Stimulated activated CD8-positive, alpha-beta memory T cell treated with anti-CD3 and anti-CD28 coated beads, Interleukin-7, amount 100 ng/mL, for 1 hour (primary cell): ENCODE measurements at places on chromosomes 3 and 15.

DNA sequence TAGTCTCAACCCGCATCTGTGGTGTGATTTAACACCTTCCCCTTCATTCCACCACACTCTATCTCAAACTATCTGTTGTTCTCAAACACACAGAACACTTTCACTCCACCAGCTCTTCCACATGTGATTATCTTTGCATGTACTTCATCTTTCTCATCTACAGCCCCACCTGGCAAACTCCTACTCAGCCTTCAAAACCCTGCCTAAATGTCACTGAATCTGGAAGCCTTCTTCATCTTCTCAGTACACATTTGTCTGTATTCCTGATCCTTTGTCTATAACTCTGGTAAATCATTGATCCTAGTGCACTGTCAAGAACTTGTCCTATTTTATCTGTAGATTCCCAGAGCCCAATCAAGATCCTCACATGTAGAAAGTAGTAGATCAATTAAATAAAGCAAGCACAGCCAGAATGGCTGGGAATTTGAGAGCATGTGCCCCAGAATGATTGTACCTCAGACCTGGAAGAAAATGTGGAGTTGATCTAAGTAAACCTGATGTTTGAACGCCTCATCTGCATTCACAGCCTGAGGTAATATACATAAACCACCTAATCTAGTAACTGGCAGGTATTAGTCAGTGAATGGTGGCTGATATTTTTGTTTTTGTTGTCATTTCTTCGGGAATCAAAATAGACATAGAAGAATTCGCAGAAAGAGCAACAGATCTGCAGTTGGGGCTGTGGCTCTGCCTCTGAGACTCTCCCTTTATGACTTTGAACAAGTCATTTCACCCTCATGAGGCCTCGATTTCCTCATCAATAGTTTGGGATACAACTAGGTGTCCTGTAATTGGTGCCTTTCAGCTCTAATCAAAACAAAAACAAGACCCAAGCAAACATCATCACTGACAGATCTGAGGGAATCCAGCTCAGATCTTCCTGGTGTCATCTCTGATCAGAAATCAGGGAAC is 28.0 kb upstream of the MAGEF1 start:
- no peak for DNase-seq

GRCh38 chr3:178233371-178234071 is 302.7 kb upstream of the KCNMB2 start:
- no peak for DNase-seq

- DNase-seq, result no peak
Measured at GRCh38 chr3:104916971-104917370, 449.7 kb upstream of the ALCAM start.

- no peak for DNase-seq
Measured at GRCh38 chr15:83477172-83477807, 30.1 kb downstream of the SH3GL3 start.

DNA sequence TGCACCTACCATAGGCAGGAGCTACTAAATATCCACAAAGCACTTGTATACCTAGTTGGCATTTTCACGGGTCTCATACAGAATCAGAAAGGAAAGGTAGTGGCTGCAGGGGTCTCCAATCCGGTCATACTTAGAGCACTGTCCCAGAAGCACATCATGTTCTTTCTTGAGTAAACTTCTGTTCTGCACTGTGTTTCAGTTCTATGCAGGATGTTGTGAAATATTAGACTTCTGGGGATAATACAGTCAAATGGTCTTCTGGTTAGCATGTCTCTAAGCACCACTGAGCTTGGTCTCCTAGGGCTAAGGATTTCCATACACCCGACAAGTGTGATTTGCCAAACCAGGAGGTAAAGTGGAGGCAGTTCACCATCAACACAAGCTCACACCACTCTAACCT is 27.9 kb downstream of the MINDY4B start:
- DNase-seq, result no peak

DNA sequence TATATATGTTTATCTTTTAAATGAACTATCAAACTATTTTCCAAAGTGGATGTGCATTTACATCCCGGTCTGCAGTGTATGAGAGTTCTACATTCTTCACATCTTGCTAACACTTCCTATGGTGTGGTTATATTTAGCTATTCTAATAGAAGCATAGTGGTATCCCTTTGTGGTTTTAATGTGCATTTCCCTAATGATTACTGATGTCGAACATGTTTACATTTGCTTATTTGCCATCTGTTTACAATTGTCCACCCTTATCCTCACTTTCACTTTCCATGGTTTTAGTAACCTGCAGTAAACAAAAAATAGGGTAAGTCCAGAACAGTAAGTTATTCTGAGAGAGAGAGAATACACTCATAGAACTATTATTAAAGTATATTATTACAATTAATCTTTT is 360.5 kb upstream of the NAALADL2 start:
- DNase-seq, result no peak

DNA sequence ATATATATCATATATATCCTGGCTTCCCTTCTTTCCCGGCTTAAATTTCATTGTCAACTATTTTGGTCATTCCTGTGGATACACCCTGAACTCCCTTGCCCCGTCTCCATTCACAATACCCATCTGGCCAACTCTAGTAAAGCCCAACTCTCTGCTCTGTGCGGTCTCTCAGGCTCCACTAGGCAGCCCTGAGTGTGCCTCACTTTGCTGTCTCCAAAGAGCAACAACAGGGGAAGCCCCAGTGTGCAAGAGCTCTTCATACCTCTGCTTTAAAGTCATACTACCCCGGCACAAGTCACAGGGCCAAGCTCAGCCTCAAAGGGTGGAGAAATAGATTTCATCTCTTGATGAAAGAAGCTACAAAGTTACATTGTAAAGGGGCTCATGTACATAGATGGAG is 18.9 kb upstream of the FEM1B start:
- no peak for DNase-seq

GRCh38 chr3:149366031-149366430 is 11.4 kb downstream of the TM4SF1 start:
- no peak for DNase-seq

DNA sequence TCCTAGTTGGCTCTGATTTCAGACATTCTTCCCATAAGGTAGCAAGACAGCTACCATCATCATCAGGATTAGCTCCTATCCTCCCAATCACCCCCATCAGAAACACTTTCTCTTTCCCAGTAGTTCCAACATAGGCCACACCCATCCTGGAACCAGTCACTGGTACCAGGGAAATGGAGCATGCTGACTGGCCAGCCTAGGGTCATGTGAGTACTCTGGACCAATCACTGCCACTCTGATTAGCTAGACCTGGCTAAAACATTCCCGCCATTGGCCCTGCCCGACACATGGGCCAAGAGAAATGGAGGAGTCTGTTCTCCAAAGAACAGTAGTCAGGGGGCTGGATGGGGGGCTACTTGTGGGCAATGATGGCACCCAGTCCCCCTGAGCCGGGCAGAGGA is 12.4 kb downstream of the EFCC1 start:
- DNase-seq, result no peak

GRCh38 chr15:60898896-60899295 is 330.2 kb downstream of the RORA start:
- no peak for DNase-seq

DNA sequence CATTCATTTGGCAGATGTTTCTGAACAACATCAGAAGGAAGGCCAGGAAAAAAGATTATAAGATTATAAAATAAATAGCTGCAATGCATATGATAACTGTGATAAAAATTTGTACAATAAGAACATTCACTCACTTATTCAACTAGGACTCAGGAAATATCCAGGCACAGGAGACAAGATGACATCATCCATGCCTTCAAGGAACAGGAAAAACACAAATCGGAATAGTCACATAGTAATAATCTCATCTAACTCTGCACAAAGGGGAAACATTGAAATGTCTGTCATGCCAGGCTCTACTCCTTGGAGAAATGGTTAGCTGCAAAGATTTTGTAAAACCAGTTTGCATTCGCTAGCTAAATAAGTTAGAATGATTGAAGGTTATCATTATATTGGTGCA is 233.5 kb upstream of the AGTR1 start:
- DNase-seq, result no peak

GRCh38 chr3:185983495-185984141 is 45.8 kb upstream of the TRA2B start:
- DNase-seq, result peak; percentile 27

DNA sequence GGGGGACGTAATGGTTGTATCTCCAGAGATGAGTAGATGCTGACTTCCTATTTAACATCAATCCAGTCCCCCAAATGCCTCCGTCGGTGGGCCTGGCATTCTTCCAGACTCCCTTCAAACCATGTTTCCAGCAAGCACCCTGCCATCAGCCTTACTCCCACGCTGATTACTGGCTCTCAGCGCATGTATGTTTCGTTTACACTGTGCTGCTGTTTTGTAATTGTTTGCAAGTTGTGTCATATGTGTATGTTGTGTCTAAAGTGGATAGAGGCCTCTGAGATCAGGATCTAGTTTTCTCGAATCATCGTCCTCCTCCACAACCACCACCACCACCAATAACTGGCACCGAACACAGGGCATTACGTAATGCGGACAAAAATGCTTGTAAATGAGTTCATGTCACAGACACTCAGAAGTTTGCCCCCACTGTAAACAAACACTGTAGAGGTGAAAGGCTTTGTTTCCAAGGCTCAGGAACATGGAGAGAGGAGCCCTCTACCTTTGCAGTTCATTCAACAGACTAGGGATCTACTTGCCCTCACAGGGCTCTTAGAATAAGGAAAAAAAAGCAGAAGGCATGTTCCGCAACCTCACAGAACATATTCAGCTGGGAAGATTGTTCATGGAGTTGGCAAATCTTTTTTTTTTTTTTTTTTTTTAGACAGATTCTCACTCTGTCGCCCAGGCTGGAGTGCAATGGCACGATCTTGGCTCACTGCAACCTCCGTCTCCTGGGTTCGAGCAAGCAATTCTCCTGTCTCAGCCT is 46.1 kb upstream of the SEMA4B start:
- no peak for DNase-seq

DNA sequence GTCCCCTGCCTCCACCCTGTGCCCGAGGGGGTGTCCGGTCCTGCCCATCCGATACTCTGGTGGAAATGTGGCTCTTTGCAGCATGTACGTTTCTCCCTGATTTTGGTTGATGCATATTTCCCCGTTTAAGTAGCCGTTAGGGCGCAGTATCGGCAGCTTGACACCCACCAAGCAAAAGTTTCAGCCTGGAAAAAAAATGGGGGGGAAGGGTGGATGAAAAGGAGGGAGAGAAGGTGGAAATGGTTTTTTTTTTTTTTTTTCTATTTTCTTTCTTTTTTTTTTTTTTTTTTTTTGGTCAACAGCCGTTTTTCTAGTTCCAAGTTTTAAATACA is 1.3 kb downstream of the RAP2B start:
- DNase-seq, result no peak

DNA sequence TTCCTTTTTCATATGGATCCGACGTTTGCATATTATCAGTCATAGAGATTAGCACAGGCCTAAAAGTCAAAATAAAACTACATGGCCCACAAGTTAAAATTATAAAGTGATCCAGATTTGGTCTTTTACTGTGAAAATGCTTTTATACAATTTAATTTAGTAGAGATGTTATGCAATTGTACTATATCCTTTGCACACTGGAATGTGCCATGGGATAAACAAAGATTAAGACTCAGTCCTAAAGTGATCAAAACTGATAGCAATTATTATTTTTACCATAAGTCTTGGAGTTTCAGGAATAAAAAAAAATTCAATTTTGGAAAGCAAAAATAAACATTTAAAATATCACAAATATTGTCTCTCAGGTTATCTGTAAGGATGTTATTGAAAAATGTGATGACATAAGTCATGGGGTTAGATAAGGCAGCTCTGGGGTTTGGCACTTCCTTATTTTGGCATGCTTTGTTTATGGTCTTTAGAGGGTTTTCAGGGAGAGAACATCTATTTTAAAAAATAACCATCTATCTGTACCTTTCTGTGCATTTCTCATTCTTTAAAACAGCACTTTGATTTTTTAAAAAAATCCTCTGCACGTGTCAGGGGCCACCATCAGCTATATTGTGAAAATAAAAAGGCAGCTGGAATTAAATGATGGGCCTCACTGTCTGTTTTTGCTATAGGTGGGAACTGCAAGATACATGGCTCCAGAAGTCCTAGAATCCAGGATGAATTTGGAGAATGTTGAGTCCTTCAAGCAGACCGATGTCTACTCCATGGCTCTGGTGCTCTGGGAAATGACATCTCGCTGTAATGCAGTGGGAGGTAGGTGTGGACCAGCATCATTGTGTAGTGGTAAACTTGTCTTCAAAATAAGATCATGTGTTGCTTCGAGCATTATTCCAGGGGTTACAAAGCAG is 67.3 kb downstream of the TGFBR2 start:
- no peak for DNase-seq

GRCh38 chr3:161737171-161737570 is 240.6 kb downstream of the OTOL1 start:
- no peak for DNase-seq

DNA sequence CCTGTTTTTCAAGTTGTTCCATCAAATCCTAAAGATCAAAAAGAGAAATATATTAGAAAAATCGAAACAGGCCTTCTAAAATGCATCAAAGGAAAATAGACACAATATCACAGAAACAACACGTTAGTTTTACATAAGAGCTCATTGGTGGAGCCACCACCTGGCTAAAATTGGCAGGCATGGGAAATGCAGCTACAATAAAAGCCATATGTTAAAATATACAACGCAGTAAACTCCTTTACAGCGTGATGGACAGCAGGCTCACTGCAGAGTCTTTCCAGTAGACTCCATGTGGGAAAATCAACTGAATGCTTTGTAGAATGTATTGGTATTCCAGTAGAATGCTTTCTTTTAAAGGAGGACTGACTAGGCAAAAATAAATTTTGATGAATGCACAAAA is 40.9 kb upstream of the MYO5C start:
- DNase-seq, result no peak

GRCh38 chr3:42610976-42611375 is 10.5 kb downstream of the NKTR start:
- no peak for DNase-seq

DNA sequence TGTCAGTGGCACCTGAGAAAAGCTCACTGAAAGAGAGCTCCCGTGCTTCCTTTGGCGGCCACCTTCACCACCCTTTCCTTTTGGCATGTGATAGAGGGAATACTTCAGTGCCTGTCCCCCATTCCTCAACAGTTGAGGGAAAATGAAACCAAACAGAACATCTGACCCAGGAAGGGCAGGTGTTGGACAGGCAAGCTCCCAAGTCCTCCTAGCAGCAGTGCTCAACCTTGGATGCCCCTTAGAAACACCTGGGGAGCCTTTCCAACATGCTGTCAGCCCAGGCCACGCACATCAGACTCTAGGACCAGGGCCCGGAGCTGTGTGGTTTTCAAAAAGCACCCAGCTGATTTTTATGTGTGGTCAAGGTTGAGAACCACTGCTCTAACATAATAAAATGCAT is 22.4 kb downstream of the LDHAL6B start:
- DNase-seq, result no peak

GRCh38 chr3:180827171-180827570 is 85.3 kb upstream of the FXR1 start:
- DNase-seq, result no peak

- DNase-seq, result no peak
Measured at GRCh38 chr3:42546691-42547213, 35.0 kb downstream of the SEC22C start.

- DNase-seq, result no peak
Measured at GRCh38 chr15:62278534-62278933, 113.4 kb upstream of the C2CD4B start.

- no peak for DNase-seq
Measured at GRCh38 chr3:169390271-169390670, 273.2 kb downstream of the MECOM start.
